Activated CD8-positive, alpha-beta memory T cell treated with anti-CD3 and anti-CD28 coated beads, Interleukin-2, amount 10 ng/mL, durations not matched to agents 7 days and 5 days (primary cell): ENCODE measurements at places on chromosomes 1 and 21. TPM values are rescaled to one million over a fixed set of nuclear protein-coding genes. Genes with fewer than 3 reads are reported as not detected.
A peak's percentile ranks its signal among the peaks of the same experiment; 100 is the strongest.

The SLC26A9 gene
- not detected for total RNA-seq

The FBLIM1 gene
- not detected for total RNA-seq

- no peak for DNase-seq
Observed at GRCh38 chr1:57109883-57110282, 144.1 kb upstream of the C8B start.

DNA sequence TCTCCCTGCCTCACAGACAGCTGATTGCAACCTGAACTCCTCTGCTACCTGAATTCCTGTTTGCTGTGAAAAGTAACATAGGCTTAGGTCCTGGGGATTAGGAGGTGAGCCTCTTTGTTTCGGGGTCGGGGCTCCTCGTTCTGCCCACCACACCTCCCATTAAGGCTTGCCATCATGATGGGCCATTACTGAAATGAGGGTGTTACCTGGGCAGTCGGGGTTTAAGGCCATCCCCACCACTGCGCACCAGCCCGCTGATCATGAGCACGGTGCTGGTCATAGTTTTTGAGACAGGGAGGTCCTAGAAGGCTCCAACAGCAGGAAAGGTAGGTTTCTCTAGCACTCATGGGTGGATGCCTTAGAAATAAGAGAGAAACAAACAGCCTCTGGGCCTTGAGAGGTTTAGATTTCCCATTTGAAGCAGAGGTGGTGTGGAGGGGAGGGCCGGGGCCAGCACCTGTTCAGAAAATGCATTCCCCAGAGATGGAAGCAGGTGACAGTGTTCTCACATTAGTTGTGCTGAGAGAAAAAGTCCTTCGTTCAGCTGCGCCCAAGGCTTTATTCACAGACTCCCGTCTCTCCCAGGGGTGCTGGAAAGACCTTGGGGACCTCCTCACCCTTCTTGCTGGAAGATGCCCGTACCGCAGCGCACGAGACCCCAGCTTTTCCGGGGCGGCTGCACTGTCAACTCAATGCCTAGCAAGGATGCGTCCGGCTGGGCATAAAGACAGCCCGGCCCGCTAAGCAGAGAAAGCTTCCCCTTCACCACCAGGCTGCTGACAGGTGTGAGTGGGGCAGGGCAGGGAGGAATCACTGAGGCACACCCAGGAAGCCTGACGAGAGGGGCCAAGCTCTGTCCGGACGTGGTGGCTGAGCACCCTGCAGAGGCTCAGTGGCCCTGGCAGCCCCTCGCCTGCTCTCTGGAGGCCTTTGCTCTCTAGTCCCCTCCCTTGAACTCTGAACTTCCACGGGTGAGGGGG lies 125.5 kb downstream of the PGBD5 start:
- DNase-seq: no peak

- DNase-seq: no peak
Observed at GRCh38 chr1:1437904-1438376, 2.5 kb downstream of the VWA1 start.

GRCh38 chr1:61746813-61747212 lies 4.5 kb downstream of the PATJ start:
- DNase-seq: no peak

DNA sequence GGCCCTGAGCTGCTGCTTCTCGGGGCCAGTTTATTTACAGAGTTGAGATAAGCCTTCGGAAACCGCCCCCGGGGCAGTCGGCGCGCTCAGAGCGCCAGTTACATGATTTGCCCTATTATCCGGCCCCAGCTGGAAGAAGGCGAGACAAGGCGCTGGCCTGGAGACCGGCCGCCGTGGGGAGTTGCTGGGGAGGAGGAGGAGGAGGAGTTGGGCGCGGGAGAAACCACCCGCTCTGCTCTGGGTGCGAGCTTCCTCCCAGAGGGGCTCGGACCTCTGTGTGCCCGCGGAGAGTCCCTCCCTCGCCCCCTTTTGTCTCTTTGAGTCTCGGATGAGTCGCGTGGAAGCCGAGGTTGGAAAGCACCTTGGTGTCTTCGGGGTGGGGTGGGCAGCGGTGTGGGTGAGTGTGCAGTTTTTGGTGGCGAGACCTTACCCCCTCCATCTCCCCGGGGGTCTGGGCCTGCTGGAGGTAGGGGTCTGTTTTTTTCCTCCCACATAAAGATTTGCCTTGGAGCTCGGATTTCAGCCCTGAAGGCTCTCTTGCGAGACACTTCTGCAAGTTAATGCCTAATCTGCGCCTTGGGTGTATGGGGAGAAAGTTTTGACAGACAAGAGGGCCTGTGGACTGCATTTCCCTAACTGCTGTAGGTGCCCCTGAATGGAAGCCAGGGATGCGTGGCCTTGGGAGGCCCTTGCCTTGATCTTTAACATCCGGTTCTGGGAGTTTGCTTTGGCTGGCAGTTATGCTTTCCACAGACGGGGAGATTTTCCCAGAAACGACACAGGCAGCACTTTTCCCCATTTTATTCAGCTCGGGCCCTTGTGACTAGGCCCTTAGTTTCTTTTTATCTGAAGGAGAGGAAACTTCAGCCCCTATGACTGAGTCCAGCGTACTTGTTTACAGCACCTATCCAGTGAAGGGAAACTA lies 80.0 kb downstream of the NDUFS5 start:
- peak; percentile 48 for DNase-seq

DNA sequence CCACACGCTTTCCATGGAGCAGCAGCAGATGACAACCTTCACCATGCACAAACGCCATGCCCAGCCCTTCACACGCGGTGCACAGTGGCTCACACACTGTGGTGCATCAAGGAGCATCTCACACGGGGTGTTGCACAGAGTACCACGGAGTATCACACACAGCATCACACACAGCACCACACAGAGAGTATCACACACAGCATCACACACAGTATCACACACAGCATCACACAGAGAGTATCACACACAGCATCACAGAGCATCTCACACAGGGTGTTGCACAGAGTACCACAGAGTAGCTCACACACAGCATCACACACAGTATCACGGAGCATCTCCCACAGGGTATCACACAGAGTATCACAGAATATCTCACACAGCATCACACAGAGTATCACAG lies 122.2 kb upstream of the RAB4A start:
- DNase-seq: no peak

DNA sequence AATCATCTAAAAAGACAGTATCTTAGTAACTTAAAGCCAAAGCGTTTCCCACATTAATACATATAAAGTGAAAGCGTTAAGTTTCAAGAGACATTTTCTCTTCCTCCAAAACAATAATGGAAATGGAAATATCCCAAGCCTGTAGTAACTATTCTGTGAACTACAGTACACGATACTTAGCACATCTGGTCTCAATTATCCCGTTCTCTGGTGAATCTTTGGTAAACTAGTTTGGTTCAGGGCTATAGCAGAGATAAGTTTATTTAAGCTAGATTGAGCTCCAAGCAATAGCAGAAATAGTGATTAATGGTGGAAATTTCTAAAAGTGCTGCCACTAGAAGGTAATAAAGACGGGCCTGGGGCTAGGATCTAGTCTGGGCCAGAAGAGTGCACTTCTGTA lies 55.2 kb downstream of the PCNX2 start:
- DNase-seq: no peak

DNA sequence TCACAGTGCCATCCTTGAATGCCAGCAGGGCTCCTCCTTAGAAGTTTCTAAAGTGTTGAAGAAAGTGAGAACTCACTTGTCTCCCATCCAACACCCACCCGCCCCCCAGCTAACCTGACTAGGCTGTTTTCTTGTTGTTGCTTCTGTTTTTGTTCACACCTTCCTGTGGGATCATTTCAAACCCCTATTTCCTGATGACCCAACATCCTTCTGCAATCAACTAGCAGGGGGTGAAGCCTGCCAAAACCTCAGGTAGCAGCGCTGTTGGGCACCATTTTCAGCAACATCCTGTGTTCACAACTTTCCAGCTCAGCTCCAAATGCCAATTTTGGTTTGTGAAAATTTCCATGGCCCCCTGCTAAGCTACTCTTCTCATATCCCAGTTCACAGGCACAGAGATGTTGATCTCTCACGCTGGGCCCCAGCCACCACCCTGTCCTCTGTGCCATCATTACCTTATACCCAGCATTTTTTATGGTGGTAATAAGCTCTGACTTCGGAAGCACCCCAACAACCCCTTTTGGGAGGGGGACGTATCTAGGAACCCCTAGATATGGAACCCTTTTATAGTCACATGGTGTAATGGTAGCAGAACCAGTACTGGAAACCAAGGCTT lies 41.4 kb downstream of the CDC7 start:
- DNase-seq: no peak

DNA sequence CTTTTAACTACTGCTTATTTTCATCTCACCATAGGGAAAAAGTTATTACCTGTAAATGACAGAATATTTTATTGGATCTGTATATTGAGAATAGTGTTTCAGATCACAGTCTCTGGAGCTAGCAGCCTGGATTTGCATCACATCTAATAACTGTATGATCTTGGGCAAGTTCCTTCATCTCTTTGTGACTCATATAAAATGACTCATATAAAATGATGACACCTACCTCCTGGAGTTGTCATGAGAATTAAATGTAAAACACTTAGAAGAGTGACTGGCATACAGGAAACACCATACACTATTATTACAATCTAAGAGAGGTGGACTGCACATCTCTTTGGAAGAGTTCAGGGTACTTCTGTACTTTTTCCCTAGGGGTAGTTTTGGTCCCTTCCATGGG lies 421.3 kb downstream of the NEGR1 start:
- DNase-seq: no peak

DNA sequence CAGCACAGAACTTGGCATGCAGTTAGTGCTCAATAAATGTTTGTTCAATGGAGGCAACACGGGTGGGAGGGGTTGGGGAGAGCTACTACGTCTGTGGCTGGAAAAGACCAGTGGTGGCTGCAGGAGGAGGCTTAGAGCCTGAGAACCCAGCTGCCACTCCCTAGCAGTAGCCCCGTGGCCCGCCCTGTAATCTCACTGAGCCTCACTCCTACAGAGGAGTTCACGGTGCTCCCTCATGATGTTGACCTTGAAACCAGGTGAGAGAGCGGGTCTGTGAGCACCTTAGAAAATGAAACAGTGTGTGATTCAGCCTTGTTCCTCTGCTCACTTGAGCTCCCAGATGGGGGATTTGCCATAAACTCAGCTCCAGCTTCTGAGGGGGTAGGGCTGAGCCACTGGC lies 299.6 kb downstream of the NPHP4 start:
- DNase-seq: no peak

DNA sequence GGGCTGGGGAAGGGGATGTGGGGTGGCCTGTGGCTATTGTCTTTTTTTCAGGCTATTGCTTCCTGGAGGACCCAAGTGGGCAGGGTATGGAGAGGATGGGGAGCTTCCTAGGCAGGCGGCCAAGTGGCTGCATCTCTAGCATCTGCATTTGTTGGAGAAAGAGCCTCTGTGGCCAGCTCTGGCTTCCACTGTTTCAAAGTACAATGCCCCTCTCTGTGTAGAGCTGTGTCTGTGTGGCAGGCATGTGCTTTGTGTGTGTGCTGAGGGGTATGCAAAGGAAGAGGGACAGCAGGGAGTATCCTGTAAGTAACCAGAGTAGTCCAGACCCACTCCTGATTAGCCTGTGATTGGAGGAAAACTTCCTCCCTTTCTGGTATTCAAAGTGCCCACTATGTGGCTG lies 40.6 kb downstream of the KCNA2 start:
- peak; percentile 26 for DNase-seq

DNA sequence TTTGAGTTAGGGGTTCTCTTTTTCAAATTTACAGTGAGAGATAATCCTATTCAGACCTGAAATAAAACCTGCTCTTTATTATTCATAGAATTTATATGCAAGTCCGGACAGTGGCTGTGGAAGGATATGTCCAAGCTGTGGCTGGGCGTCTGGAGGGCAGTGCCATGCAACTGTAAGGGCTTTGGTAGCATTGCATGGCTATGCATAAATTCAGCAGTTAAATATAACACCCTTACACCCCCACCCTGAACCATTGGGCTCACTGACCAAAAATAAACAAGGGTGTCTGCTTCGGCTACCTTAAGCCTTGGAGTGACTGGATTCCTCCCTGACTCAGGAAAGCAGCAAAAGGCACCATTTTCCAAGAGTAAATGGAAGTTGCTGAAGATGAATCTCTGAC lies 5.4 kb downstream of the CHTOP start:
- no peak for DNase-seq

DNA sequence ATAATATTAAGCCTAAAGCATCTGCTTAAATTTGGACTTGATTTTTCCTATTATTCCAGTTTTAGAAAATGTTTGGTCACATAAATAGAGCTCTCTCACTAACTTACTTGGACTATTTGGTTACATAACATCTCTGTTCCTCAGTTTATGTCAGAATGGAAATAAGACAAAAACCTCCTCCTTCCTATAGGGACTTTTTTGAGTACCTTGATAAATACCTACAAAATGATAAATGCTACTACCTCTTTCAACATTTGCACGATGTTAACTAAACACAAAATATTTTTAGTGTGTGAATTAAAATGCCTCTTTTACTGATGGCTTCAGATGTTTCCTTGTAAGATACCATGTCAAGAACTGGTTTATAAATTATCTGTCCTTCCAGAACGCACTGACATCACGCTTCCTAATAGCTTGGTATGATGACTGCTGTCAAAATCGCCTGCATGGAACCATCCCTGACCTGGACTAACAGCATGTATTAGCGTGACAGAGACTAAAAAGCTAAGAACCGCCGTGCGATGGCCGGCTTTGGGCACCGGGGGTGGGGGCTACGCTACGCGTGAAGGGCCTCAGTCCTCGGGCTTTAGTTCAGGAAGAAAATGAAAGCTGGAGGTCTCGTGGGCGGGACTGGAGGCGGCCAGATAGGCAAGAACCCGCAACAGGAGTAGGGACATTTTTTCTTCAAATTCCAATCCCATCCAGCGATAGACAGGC lies 133.2 kb upstream of the BARHL2 start:
- peak; percentile 42 for DNase-seq

DNA sequence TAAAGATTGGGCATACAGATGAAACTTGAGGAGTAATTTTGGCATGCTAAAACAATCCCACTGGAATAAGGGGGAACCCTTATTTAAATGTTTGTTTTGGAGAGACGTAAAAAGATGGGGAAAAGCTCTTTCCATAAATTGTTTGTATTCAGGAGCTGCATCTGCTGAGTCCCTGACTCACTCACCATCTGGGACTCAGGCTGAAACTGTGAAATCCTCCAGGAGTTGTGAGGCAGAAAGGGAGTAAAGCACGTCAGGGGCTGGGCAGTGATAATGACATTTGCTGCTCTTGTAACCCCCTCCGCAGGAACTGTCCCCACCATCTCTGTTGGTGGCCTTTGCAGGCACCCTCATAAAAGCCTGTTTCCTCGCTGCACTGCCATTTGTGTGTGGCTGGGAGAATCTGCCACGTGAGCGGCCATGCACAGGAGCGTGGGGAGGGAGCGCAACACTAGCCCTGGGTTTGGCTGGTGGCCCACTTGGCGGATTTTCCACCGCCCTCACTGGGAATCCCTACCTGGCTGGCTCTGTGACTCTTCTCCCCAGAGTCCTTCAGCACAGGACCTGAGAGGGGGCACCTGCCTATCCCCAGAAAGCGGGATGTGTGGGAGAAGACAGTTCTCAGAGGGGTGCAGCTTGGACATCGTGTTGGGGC lies 45.3 kb downstream of the ZSCAN20 start:
- DNase-seq: no peak

- DNase-seq: no peak
Observed at GRCh38 chr1:214677945-214678344, 75.0 kb downstream of the CENPF start.

DNA sequence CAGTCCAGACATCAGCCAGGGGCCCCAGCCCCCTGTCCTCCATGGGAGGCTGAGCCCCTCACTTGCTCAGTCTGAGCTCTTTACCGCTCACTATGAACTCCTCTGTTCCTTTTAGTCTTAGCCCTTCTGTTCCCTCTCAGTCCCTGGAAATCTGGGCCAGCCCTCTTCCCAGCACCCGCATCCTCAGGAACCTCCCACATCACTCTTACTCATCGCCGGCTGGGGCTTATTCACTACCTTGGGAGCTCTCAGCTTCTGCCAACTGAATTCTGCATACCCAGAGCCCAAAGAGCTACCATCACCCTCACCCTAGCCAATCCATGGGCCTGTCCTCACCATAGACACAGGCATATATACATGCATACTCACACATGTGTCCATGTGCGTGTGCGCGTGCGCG lies 11.5 kb downstream of the KNCN start:
- no peak for DNase-seq
